Epithelial cell of esophagus (primary cell): ENCODE measurements at places on chromosomes 4 and X.

- DNase-seq: no peak
These were observed 139.9 kb upstream of the ETNPPL start for GRCh38 chr4:108902769-108903168.

- no peak for DNase-seq
These were observed 1.6 kb upstream of the SFRP2 start for GRCh38 chr4:153790500-153790865.

- no peak for DNase-seq
These were observed 26.3 kb downstream of the AFF1 start for GRCh38 chr4:86961116-86961515.

- peak; percentile 0 for DNase-seq
These were observed 79.0 kb downstream of the GPR82 start for GRCh38 chrX:41802958-41803357.

GRCh38 chrX:131827935-131828334 is 195.2 kb upstream of the STK26 start:
- peak; percentile 39 for DNase-seq

- no peak for DNase-seq
These were observed 88.6 kb downstream of the MAML3 start for GRCh38 chr4:140065393-140065792.

DNA sequence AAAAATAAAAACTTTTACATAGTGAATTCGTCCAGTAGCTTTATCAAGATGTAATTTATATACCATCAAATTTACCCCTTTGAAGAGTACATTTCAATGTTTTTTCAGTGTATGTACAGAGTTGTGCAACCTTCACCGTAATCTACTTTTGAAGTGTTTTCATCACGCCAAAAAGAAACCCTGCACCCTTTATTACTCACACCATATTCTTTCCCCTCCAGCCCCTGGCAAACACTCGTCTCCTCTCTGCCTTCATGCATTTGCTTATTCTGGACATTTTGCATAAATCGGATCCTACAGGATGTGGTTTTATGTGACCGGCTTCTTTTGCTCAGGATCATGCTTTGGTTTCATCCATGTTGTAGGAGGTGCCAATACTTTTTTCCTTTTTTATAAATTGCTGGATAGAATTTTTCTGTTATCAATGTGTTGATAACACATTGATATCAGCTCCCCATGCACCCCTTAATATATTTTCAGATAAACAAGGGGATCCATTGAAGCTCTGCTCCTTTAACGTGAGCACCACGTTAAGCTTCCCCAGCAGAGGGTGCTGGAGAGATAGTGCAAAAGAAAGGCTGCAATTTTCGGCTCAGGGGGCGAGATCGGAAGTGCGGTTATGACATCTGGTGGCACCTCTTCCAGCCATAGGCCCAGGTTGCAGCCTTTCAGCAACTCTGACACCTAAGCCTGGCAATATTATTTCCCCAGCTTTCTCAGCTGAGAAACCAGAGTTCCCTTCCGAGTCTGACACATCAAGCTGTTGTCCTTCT is 100.1 kb upstream of the VCX3B start:
- peak; percentile 29 for DNase-seq

DNA sequence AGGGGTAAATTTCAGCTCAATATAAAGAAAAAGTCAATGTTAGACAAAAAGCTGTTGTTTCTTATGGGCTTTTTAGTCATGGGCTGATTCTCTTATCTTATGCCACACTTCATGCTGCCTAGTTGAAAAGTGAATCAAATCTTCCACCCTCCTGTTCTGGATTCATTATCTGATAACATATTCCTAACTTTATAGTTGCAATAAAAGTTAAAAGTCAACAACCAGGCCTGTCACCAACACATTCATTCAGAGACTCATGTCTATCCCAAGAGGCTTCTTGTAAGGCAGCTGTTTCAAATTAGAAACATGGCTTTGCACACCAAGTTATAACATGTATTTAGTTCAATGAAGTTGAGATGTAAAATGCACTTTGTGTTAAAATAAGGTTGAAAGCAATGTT is 243.8 kb downstream of the ADAMTS3 start:
- DNase-seq: no peak

DNA sequence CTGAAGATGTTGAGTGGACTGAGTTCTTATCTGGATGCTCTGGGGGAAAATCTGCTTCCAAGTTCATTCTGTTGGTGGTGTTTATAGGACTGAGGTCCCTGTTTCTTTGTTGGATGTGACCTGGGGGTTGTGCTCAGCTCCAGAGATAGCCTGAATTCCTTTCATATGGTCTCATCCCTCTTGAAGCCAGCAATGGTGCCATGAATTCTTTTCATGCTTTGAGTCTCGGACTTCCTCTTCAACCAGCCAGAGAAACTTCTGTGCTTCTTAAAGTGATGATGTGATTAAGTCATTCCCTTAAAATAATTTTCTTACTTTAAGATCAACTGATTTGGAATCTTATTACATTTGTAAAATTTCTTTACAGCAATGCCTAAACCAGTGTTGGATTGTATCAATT is 233.8 kb upstream of the UGT8 start:
- peak; percentile 29 for DNase-seq

GRCh38 chr4:1793496-1793840 is 375 bp downstream of the FGFR3 start:
- DNase-seq: peak; percentile 56

DNA sequence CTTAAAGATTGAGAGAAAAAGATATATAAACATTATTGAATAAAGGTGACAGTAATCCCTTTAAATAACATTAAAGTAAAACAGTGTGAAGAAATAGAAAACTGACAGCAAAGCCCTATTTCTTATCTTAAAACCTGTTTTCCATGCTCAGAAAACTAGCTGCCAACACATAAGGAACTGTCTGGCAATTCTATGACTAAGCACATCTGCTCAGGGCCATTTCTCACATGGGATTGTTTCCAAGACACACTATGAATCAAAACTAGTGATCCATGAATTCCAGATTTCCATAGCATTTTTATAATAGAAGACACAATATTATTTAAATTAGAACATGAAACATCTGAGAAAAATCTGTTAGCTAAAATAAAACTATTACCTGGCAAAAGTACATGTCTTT is 113.4 kb downstream of the SCLT1 start:
- DNase-seq: peak; percentile 85

GRCh38 chr4:17717301-17717700 is 64.1 kb downstream of the FAM184B start:
- no peak for DNase-seq

- DNase-seq: no peak
These were observed 1.9 kb downstream of the PHKA1 start for GRCh38 chrX:72712094-72712755.

GRCh38 chrX:151359931-151360871 is 36.8 kb upstream of the VMA21 start:
- peak; percentile 15 for DNase-seq

DNA sequence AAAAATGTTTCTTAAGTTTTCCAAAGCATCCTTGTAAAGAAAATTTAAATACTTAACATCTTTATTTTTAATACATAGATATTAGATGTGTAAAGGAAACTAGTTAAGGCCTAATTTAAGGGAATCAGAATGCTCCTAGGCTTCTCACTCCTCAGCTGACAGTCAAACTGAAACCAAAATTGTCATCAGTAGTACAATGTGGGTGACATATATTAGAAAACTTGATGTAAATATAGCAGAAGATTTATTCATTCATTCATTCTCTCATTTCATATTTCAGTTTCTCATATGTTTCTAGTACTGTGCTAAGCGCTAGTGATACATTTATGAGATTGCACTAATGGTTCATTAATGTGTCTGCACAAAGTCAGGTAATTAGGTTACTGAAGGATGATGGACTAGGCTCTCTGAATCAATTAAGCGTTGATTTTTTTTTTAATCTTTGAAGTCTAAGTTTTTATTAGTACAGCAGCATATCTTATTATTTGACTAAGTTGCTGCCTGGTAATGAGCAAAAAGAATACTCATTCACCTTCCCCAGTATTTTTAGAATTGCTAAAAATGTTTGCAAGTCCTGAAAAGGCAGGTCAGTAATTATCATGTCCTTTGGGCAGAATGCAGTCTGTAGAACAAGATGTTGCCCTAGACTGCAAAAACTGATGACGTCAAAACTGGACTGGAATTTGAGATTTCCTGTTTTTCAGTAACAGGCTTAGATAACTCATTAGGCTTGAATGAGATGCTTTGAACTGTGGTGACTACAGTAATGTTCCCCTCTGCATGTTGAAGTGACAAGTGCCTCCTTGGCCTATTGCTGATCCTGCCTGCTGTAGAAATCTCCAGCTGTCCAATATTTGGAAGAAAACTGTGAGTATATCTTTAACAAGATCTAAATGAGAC is 128.7 kb downstream of the ARHGAP24 start:
- DNase-seq: no peak

DNA sequence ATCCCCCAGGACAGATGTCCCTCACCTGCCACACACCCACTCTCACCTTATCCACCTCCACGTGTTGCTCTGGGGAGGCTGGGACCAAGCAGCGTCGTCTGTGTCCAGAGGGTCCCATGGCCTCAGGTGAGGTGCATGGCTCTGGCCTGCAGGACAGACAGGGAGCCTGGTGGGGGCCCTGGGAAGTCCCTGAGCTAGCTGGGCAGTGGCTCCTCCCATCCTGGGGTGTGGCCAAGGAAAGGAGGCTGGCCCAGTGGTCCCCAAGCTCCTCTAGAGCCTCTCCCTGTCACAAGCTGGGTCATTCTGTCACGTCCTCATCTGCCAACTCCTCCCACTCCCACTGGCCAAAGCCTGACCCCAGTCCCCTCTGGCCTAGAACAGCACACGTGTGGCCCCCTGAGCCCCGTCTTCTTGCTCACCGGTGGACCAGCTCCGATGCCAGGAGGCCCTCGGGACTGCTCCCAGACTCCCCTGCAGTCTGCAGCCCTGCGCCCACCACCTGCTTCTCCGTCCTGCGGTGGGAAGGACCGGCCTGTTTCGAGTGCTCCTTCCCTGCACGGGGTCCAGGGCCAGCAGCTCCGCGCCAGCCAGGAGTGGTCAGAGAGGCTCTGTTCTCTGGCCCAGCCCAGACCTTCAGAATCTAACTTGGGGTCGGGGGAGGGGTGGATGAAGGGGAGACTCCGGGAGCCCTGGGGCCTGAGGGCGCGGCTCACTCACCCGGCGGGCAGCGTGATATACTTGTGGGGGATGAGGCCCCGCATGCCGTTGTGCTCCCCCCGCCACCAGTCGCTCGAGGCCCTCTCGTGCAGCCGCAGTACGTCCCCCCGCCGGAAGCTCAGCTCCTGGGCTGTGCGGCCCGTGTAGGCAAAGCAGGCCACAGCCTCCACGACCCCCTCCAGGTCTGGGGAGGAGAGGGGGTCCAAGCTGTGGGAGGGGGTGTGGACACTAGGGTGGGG is 4.8 kb downstream of the AVPR2 start:
- DNase-seq: no peak

GRCh38 chr4:83779103-83780052 is 243.5 kb downstream of the GPAT3 start:
- no peak for DNase-seq

GRCh38 chr4:104486716-104487504 is 7.8 kb downstream of the CXXC4 start:
- no peak for DNase-seq

DNA sequence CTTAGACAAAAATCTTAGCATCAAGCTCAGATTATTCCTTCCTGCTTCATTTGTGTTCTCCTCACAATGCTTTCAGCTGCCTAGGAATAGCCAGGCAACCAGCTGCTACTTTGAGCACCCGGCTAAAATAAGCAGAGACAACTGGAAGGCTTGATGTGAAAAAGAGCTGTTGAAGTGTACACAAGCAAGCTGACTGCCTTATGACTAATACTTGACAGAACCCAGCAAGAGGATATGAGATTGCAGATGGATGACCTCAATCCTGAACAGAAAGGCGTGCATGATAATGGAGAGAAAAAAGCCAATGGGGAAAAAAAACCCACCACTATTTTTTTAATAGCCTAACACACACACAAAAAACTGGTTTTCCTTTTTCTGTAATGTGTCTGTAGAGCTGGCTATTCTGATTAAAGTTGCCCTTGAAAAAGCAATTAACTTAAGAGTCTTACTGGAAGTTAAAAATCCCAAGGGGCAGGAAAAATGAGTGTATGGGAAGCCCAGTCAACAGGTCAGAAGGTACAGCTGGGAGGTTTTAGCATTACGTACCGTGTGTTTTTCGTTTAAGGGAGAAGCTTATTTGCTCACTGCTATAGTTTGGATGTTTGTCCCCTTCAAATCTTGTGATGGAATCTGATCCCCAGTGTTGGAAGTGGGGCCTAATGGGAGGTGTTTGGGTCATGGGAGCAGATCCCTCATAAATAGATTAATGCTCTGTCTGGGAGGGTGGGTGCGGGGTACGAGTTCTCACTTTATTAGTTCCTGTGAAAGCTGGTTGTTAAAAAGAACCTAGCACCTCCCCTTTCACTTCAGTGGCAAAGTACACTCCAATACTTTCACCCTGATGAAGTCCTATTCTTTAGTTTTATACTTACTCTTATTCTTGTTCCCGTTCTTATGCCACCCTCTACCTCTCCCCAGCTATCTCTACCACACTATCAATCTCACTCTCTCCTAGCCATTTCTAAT is 37.1 kb upstream of the HERC6 start:
- DNase-seq: peak; percentile 83

- peak; percentile 39 for DNase-seq
These were observed 446.8 kb downstream of the ANKRD50 start for GRCh38 chr4:124265701-124266100.
